Stimulated activated CD8-positive, alpha-beta memory T cell treated with anti-CD3 and anti-CD28 coated beads, Interleukin-12 subunit alpha, Interleukin-12 subunit beta, amount 100 ng/mL, for 4 hours (primary cell): ENCODE measurements at places on chromosomes 5 and 9.

GRCh38 chr5:69450116-69450515, 35.2 kb downstream of the MARVELD2 start:
- no peak for DNase-seq

- no peak for DNase-seq
These were observed 256.9 kb downstream of the MAN2A1 start for GRCh38 chr5:109946610-109947009.

GRCh38 chr5:176388003-176388443, 375 bp downstream of the NOP16 start:
- no peak for DNase-seq

DNA sequence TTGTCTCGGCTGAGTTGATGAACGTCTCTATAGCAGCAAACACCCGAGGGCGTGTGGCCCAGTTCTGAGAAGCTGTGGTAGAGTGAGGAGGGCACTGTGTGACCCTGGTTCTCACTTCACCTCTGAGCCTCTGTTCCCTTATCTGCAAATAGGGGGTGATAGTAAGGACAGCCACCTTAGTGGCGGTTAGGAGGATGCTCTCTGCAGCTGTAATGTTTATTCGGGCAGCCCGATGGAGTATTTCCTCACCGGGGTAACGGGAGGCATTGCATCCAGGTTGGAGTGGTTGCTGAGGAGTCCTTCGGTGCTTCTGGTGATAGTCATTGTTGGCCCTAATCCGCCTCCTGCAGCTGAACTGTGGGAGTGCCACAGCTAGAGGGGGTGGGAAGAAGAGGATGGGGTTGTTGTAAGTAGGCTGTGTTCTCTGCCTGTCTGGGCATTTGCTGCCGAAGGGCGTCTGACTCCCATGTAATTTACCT, 13.9 kb downstream of the PRRC2B start:
- no peak for DNase-seq

DNA sequence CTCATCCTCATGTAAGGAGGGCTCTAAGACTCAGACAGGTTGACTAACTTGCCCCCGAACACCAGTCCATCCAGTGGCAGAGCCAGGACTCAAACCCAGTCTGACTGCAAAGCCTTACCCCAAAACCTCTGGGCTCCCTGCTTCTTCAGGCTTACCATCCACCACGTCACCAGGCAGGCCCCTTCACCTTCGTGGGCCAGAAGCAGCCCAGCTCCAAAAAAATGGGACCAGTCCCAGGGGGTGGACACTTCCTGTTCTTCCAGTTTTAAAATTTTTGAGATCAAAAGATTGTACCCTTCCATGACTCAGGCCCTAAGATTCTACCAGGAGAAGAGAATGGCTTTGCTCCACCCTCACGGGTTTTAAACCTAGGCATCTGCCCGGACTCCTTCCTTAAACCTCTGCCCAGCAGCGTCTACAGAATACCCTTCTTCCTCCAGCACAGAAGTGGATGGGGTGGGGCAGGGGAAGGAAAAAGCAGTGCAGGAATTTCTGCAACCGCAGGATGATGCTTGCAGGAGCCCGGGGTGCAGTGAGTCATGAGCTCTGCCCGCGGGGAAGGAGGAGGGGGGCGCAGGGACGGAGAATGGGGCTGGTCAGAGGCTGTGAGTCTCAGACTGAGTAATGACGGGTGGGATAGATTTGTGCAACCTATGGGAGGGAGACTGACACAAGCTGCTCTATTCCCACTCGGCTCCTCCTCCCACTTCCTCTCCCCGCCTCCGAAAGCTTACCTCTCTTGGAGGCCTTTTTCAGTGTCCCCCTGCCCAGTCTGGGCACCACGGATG, 50.4 kb upstream of the STXBP1 start:
- no peak for DNase-seq

DNA sequence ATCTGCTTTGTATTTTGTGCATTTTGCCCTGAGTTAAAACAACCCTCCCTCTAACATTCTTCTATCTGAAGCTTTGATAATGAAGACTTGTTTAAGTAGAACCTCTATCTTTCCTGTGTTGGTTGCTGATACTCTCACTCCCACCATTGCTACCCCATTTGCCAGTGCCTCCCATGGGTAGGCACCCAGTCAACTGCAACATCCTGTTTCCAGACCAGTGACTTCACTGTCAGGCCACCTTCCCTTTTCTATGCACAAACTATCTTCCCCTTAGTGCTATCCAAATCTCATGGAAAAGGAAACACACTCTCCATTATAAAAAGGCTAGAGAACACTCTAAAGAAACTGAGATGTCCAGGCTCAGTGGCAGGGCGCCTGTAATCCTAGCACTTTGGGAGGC, 5.6 kb upstream of the IARS1 start:
- no peak for DNase-seq

DNA sequence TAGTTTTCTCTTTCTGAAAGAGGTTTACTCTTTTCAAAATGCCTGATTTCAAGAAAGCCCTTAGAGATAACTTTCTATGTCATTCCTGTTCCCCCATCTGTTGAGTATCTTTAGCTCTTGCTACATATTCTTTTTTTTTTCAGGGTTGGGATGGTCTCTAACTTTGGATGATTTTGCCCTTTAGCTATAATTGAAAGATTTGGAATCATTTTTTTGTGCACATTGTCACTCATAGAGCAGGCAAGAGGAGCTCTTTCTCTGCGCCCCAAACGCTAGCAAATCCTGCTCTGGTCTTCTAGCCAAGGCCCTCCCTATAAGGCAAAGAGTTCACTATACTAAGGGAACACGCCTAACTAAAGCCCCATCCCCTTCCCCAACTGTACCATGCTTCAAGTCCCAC, 316.9 kb downstream of the TMEM232 start:
- DNase-seq, result no peak

DNA sequence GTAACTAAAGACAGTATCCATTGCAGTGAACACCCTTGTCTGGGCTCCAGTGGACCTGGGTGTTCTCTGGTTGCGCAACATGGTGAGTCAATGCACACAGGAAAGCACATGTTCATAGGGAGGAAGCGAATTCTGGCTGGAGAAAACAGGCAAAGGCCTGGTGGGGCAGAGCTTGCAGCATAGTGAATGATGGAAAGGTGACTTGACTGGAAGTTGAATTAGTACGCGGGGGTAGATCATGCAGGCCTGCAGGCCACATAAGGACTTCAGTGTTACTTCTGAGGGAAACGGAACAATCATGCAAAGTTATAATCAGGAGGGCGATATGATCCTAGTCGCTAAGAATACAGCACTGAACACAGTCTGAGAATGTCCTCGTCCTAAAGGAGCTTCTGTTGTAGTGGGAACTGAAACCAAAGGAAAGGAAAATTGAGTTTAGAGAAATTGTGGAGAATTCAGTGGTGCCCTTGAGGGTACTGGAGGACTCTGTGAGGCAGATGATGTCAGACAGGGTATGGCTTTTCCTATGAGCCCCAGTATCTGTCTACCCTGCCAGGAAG, 71.9 kb upstream of the RANBP3L start:
- DNase-seq, result no peak

DNA sequence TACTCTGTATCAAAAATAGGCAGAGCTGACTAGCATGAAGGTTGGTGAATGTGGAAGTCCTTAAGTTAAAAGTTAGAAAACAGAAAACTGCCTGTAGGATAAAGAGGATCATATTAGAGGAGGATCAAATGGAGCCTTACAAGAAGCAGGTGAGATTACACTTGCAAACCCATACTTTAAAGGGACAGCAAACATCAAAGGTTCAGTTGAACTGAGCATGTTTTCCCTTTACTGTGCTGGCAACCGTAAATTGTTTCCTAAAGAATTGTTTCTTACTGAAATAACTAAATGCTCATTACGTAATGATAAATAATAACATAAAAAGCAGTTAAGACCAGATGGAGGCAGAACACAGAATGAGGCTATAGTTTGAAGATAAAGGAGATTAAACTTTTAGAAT, 465.3 kb upstream of the FTMT start:
- no peak for DNase-seq

GRCh38 chr5:58842852-58843251, 260.0 kb downstream of the RAB3C start:
- no peak for DNase-seq

- no peak for DNase-seq
These were observed 292.9 kb downstream of the NR3C1 start for GRCh38 chr5:143110591-143110990.

DNA sequence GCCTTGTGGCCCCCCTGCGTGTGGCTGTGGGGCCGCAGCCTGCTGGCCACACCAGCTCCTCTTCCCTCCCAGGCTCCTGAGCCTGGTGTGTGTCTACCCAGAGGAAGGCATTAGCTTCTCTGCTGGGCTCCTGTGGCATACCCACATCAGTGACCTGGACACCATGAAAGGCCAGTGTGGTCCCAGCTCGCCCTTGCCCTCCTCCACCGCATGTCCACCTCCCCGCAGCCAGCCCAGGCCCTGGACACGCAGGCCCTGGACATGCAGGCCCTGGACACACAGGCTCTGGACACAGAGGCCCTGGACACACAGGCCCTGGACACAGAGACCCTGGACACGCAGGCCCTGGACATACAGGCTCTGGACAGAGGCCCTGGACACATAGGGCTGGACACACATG, 153.4 kb upstream of the PPP1R26 start:
- DNase-seq, result no peak

DNA sequence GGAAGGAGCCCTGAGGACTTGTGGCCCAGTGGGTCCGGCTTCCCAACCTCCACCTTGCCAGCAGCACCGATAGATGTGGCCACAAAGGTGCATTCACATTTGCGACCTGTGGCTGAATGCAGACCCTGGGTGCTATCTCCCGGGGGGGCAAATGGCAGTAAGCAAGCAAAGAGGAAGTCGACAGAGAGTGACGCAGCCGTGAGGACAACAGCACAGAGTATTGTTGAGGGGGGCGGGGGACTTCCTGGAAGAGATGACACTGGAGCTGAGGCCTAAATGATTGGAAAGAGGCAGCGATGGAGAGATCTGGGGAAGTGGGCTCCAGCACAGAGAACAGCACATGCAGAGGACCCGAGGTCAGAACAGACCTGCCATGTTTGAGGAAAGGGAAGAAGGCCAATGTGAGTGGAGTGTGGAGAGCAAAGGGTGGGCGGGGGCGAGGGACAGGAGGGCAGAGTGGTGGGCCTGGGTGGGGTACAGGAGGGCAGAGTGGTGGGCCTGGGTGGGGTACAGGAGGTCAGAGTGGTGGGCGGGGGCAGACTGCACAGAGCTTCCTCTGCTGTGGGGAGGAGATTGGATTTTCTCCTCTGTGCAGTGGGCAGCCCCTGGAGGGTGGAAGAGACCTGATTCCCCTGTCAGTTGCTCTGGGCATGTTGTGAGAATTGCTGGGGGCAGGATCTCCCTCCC, 42.6 kb downstream of the ADAMTS2 start:
- DNase-seq, result no peak

GRCh38 chr5:169354921-169355320, 54.0 kb upstream of the SLIT3 start:
- no peak for DNase-seq

DNA sequence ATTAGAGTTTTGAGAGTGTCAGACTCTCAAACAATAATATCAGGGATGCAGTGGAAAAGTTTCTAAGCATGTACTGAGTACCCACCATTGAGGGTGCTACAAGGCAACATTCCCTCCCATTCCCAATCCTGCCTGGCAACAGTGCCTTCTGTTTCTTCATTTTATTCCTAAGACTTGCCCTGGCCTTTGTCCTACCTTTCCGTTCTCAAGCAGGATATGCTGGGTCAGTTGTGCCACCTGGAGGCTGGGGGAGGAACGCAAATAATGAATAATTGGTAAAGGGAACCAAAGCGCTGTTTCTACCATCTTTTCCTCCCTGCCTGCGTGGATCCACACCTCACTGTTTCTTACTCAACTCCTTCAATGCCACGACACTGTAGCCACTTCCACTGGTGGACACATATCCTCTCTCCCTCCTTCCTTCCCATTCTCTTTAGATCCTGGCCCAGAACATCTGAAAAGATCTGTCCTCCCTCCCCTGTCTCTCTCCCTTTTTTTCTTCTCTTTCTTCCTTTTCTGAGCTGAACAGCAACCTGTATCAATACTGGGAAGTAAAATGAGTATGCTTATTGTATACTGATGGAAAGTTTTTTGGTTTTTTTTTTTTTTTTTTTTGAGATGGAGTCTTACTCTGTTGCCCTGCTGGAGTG, 149.5 kb downstream of the C9orf152 start:
- no peak for DNase-seq

- DNase-seq, result no peak
These were observed 50.7 kb downstream of the TRIP13 start for GRCh38 chr5:943201-943917.
